ENCODE measurements at places on chromosomes 6 and 20.

GRCh38 chr6:28589957-28590349 is 64.3 kb downstream of the GPX5 start:
- DNase-seq = no peak

GRCh38 chr6:124999105-124999764 is 37.0 kb downstream of the RNF217 start:
- no peak for DNase-seq

- no peak for DNase-seq
These were observed 23.6 kb upstream of the DNAAF9 start for GRCh38 chr20:3431109-3431508.

DNA sequence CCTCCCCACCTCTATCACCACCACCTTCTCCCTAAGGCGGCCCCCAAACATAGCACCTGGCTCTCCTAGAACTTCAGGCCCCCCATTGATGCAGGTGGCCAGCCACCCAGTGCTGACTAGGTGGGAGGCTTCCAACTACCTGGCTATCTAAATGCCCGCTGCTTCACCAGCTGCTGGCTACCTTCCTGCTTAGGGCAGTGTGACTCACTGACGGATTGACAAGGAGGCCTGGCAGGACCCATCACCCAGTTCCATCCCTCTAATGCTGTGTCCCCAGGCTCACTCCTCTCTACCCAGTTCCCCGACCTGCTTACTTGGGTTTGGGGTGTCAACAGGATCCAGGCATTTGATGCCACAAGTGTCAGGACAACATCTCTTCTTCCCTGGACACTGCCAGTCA is 1.1 kb downstream of the SLPI start:
- no peak for DNase-seq

GRCh38 chr6:95629551-95629950 is 52.2 kb downstream of the MANEA start:
- DNase-seq = no peak

DNA sequence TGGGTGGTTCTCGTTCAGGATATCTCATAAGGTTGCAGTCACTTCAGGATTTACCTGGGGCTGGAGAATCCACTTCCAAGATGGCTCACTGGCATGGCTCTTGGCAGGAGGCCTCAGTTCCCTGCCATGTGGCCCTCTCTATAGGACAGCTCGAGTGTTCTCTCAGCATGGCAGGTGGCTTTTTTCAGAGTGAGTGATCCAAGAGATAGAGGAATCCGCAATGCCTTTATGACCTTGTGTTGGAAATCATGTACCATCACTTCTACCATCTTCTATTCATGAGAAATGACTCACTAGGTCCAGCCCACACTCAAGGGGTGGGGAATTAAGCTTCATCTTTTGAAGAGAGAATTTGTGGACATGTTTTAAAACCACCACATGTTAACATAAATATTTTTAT is 37.8 kb downstream of the PPP1R16B start:
- DNase-seq = no peak

GRCh38 chr6:33324125-33324524 is 6.6 kb upstream of the ZBTB22 start:
- DNase-seq = no peak

GRCh38 chr6:21264288-21265033 is 329.1 kb upstream of the SOX4 start:
- DNase-seq = no peak

All from activated T-cell treated with anti-CD3 and anti-CD28 coated beads, Interleukin-2, amount 50 U/mL, for 1 hour (primary cell).